ENCODE measurements at places on chromosomes 6 and 20.

GRCh38 chr20:62192635-62193034, 9.8 kb downstream of the MTG2 start:
- no peak for DNase-seq

DNA sequence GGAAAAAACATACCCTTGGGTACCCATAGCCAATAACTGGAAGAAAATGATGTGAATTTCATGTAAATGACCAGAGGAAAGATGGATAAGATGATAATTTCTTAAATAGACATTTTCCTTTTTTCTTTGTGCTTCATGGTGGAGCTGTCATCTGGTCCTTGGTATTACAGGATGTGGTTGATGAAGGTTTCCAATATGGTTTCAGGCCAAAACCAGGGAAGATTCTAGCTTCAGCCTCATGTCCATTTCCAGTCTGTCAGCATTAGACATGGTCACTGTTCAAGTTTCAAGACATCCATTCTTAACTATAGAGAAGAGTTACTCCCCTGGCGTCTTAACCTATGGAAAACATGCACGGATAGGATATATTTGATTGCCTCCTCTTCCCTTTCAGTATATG, 63.6 kb downstream of the SSR1 start:
- DNase-seq: no peak

GRCh38 chr6:87716928-87717614, 15.0 kb upstream of the AKIRIN2 start:
- no peak for DNase-seq

- DNase-seq: no peak
Observed at GRCh38 chr20:8964959-8965562, 103.8 kb upstream of the PLCB4 start.

DNA sequence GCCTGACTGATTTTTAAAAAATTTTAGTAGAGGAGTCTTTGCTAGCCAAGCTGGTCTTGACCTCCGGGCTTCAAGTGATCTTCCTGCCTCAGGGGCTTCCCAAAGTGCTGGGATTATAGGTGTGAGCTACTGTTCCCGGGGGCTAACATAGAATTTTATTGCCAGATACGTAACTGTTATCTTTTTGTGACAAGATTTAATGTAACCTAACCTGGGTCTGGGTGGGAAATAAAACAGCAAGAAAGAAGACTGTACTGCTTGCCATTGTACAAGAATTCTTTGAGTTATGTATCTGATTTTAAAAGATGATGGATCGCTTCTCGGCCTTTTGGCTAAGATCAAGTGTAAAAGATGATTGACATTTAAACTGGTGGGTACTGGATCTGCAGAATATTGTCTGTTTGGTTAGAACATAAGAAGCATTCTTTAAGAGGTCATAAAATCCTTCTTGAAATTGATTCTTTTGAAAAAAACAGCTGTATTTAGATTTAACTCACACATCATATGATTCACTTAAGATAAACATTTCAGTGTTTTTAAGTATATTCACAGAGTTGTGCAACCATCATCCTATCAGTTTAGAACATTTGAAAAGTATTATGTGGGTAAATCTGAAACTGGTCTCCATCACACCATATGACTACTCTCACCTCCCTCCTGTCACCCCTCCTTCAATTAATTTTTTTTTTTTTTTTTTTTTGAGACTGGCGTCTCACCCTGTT, 21.6 kb downstream of the TPX2 start:
- no peak for DNase-seq

- DNase-seq: peak; percentile 97
Observed at GRCh38 chr20:35615667-35616464, at the start of gene SPAG4. Gene SPAG4 (plus strand): TSS chr20:35615829. CDS start chr20:35616004, 175 bp downstream.

GRCh38 chr6:23561732-23562131, 564.3 kb upstream of the NRSN1 start:
- DNase-seq: no peak

DNA sequence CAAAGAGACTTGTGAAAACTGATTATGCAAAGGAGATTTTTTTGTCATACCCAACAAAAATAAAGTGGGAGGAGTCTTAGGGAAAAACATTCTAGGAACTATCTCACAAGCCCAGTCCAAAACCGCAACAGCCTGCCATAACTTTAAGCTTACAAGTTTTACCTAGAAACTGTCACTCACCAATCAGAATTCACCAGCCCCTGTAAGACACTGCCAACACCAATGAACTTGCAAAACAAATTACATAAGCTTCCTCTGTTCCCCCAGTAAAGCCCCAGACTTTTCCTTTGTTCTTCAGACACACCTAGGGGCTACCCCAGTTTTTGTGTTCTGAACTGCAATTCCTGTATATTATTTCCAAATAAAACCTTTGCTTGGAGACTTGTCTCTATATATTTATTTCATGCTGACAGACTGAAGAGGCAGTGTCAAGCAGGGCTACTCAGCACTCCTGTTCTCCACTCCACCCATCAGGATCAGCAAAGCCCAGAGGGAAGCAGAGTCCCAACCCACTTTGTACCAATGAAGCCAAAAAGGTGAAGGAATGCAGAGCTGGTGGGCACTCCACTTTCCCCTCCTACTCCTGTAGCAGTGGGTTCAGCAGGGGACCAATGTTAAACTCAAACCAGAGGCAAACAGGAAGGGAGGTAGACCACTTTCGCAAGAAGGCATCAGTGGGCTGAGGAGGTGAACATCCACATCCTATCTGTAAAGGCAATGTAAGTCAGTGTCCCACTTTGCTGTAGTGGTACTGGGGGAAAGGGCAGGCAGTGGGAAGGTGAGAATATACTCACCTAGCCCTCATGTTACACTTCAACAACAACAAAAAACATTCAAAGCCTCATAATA, 142.5 kb upstream of the RUNX2 start:
- no peak for DNase-seq

DNA sequence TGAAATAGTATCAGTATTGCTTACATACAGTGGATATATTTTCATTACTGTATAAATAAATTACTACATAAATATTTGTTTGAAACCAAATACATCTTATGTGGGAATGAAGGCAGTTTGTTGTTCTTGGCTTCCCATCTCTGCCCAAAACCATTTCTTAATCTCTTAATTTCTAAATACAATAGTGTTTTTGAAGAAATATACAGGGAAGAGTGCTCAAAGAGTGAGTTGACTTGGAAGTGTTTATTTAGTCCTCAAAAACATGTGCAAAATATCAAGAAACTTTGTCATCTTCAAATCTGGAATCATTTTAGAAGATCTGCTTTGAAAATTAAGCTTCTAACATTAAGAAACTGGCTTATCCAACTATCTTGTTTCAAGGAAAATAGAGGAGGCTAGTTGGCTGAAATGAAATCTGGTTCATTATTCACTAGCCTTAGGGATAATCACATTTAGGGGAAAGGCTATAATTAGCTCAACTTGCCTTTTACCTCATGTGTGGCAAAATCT, 259.8 kb upstream of the FLRT3 start:
- DNase-seq: no peak

GRCh38 chr6:2990248-2990931, 9.3 kb upstream of the NQO2 start:
- DNase-seq: no peak

GRCh38 chr6:27901801-27902200, 10.4 kb downstream of the OR2B2 start:
- no peak for DNase-seq

- no peak for DNase-seq
Observed at GRCh38 chr6:139166238-139166955, 31.5 kb downstream of the HECA start.

All from left kidney (tissue), 8 donors.